Astrocyte (in vitro differentiated cells and primary cell): ENCODE measurements at places on chromosomes 5 and 9.

DNA sequence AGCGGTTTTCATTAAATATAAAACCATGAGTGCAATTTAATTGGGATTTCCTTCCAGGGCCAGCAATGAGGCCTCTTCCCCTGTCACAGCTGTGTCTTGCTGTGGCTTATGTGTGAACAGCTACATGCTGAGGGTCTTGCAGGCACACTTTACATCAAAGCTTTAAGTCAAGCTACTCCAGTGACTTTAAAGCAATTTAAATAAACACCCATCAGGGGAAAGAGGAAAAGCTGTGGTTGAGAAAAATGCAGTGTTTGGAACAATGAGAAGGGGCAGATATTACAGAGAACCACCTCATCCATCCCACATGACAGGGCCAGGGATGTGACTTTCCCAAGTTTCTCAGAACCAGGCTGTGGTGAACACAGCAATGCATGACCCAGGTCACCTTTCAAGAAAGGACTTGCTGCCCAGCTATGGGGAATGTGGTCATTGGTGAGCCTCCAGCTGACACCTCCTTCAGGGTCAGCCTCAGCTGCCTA, 115.9 kb upstream of the LPAR1 start:
- peak; percentile 68 for DNase-seq

DNA sequence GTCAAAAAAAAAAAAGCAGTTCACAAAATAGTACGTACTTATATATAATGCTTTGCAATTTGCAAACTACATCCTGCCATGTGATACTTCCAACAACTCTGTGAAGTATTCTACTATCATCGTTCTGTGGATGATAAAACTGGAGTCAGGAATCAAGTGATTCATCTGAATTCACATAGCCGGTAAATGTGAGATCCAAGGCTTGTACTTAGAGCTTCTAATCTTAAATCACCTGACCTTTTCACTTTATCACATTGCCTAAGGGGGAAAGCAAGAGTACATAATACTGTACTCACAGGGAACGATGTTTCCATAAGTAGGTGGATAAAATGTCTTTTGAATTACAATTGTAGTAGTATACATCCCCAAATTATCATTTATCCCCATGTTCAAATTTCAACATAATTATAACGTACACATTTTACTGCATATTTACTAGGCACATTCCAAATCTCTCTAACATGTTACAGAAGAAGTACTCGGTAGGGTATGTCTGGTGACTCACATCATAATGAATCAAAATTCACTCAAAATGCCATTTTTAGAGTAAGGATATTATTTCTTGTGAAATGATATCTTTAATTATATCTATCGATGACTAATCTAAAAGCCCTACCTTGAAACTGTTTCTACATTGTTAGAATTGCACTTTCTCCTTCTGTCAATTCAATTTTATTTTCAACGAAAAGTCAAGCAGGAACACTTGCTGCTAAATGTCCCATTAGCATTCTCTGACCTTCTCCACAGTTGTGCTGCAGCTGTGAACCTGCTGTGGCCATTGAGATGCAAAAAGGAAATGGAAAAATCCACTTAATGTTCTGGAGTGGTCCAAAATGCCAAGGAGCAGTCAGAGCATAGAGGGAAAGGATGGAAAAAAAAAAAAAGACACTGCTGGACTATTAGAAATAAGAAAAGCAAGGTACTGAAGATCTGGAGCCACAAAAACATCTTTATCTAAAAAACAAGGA, 78.9 kb downstream of the OR2K2 start:
- no peak for DNase-seq

DNA sequence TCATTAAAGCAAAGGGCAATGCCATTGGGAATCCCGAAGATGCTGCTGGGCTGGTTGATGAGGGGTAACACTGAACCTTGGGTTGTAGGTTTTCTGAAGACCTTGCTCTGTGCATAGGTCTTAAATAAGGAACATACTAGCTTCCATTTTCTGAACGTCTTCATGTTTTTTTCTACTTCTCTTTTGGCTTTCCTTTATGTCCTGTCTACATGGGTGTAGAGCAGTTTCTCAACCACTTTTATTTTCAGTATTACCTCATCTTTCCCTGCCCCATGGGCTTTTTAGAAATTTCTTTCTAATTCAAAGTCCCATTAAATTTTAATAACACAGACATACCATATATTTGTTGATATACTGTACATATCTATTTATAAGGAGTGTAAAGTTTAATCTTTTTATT, at the start of gene IFNA14:
IFNA14 (minus strand) TSS at position 95 of the 400 bp plus-strand sequence; CDS start at position 25, 70 bp downstream.
- no peak for DNase-seq

DNA sequence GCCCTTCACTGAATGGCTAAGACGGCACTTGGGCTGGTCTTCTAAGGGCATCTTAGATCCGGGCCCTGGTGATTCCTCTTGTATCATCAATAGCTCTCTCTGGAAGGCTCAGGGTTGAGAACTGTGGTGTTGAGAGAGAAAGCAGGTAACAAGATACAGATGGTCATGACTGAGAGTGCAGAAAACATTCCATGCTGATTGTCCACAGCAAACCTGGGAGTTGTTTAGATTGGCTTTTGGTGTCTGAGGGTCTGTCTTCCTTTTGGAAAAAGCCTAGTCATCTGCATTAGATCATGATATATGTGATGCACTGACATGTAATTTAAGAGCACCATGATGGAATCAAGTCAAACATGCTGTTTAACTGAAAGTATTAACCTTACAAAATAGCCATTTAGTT, 331.9 kb downstream of the ADAMTS6 start:
- no peak for DNase-seq

- no peak for DNase-seq
These were observed 140.3 kb downstream of the GNAQ start for GRCh38 chr9:77891128-77891800.

DNA sequence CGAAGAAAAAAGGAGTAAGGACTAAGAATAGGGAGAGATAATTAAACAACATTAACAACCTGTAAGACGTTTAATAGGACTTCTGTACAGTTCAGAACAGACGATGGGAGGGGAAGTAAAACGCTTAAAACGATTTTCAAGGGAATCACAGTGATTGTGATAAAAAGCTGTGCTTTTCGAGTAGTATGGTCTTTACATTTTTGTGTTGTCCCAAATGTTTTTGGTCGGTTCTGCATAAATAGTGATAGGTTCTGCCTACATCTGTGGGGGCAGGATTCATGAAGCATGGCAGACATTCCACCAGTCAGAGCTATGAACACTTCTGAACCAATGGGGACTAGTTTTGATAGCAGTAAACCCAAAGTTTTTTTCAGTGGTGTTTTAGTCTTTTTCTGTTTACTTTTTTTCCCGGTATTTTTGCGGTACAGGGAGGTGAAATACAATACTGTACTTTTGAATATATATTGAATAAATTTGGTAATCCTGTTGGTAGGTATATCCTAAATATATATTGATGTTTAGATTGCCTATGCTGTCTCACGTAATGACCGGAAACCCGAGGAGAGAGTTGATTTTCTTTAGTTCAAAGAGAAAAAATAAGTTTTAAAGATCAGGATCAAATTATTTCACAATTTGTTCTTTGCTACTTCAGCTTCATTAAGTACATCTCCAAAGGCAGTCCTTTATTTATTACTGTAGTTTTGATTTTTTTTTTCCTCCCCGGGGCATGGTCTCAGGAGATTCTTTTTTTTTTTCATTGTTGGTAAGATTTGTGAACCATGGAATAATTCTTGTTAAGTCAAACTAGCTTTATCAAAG, 1.3 kb downstream of the ERBIN start:
- DNase-seq, result peak; percentile 60

DNA sequence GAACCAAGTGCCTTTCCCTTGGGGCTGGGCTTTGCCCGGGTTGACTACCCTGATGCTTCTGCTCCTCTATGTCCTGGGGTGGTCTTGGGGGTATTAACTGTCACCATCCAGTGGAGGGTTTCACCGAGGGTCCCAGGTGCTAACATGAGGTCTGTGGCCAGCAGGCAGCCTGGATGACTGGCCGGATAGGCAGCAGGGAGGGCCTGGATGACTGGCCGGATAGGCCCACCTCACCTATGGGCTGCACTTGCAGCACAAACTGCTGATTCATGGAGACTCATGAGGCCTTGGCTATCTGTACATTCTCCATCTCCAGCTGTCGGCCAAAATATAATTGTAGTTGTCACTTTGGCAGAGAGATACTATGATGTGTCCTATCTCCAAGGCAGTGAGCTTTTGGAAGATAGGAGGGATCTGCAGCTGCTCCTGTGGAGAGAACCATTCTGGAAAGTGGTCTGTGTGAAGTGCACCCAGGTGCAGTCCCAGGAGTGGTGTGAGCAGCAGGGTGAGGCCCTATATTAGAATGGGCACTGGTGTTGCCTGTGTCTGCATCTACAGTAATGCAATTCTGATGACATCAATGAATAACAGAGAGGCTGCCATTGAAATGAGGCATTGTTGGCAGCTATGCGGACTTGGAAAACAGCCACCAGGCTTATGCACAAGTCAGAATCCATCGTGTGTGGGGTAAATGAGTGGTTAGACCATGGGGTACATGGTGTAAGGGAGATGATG, 26.3 kb upstream of the CDKN2AIPNL start:
- DNase-seq, result peak; percentile 83

DNA sequence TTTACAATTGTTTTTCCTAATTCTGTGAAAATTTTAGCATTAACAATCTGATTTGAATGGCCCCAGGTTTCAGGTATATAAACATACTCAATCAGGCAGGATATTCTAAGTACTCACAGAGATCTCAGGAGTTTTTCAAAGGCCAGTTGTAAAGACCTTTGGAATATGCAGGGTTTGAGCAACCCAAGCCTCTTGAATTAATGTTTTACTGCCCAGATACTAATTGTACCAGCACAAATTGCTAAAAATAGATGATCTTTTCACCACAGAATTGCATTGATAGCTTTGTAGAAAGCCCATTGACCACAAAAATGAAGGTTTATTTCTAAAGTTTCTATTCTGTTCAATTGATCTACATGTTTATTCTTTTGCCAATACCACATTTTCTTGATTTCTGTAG, 186.5 kb downstream of the OSTF1 start:
- no peak for DNase-seq

GRCh38 chr5:38780945-38781344, 64.9 kb upstream of the OSMR start:
- DNase-seq, result peak; percentile 75

- DNase-seq, result no peak
These were observed 332.0 kb downstream of the RFX3 start for GRCh38 chr9:3193791-3194190.

GRCh38 chr9:81609782-81610739, 79.3 kb downstream of the TLE1 start:
- DNase-seq, result peak; percentile 63

- no peak for DNase-seq
These were observed 6.5 kb downstream of the RORB start for GRCh38 chr9:74503666-74504065.

- no peak for DNase-seq
These were observed 155.6 kb downstream of the TRIM32 start for GRCh38 chr9:116842658-116843057.

- DNase-seq, result no peak
These were observed 16.5 kb upstream of the TRIM14 start for GRCh38 chr9:98135558-98135934.

GRCh38 chr9:90642570-90643539, at the start of gene DIRAS2:
TSS of gene DIRAS2 (minus strand) at chr9:90642824. CDS start at chr9:90613827, 28,997 bp downstream.
- peak; percentile 39 for DNase-seq
